ENCODE measurements at places on chromosomes 2 and 18.

DNA sequence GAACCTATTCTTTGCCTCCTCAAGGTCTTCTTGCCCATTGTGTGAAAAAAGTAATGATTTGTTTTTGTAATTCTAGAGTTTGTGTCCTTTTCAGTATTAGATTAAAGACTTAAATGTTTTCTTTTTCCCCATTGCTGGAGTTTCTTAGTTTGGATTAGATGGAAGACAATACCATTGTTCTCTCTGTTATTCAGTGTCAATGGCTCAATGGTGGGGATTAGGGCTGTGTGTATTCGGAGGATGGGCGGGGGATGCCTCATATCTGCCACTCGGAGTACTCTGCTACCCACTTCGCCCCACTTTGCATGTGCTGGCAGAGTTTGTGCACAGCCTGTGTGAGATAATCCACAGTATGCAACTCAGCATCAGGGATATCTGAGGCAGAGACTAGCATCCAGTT lies 90.1 kb downstream of the KLHL29 start:
- DNase-seq, result no peak

DNA sequence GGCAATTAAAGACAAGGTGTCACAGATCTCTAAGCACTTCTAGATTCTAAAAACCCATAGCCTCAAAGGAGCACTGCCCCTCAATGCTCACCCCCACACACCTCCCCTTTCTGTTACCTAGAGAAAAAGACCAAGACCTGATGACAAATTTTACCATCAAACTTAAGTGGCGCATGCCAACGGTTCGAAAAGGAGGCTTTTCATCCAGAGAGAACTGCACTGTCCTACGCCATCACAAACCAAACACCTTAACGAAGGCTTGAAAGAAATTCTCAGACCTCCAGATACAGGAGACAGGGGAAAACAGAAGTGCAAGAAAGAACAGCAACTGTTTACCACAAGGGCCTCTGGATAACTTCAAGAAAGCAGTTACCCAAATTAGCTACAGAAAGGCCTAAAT lies 2.0 kb upstream of the ZC3H6 start:
- DNase-seq, result no peak

- DNase-seq, result no peak
These were observed 435 bp downstream of the ZNF532 start for GRCh38 chr18:58865033-58865590.

DNA sequence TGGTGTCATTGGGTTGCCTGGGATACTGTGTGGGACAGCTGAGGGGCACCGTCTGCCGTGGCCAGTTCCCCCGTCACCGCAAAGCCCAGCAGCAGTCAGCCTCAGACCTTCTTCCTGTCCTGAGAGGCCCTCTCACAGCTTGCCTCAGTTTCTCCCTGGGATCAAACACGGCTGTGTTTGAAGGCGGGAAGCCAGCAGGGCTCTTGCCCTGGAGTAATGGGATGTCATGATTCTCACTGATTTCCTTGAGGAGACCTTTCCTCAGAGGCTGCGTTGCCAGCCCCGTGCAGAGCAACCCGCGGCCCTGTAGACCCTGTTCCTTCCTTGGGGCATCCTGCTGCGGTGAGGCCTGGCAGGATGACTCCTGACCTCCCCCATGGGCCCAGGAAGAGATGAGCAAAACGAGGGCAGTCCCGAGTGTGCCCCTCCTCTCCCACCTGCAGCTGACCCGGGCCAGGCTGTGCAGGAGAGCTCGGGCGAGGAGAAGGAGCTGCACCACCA lies 13.9 kb upstream of the NFATC1 start:
- no peak for DNase-seq

DNA sequence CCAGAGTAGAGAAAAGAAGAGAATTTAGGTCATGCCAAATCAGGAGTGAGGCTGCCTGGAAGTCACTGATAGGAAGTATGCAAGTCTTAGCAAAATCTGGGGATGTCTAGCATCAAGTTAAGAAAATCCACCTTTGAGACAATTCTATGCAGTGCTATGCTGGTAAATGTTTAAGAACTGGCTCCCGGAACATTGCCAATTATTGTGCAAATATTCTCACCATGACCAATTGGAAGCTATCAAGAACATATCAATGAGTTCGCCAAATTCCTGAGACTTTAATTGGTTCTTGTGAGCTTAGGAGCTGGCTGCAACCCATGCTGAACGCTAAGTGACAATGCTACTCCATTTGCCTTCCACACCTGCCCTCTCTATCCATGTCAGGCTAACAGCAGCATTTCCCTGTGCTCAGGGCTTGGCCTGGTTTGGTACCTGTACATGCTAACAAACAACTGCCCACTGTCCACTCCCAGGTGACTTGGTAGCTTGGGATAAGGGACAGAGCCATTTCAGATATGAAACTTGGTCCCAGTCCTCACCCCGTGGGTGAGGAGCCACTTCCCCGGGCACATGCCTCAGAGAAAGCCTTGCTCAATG lies 172.9 kb upstream of the KLHL29 start:
- no peak for DNase-seq

GRCh38 chr18:57959278-57959677 lies 84.7 kb upstream of the NEDD4L start:
- no peak for DNase-seq

DNA sequence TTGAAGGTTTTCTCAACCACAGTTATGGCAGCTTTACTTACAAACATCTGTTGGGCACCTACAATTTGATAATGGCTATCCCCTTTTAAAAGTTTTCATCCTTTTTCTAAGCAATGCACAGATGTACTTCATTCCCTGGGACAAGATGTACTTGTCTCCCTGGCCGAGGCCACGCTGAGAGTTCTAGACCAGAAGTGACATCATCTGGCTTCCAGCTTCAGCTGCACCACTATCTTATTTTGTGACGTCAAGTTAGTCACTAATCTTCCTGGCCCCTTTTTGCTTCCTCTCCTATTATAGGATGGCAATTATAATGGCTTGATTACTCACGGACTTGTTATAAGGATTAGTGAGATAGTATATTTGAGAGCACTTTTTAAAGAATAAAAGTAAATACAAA lies 386.4 kb downstream of the BCL11A start:
- DNase-seq, result no peak

DNA sequence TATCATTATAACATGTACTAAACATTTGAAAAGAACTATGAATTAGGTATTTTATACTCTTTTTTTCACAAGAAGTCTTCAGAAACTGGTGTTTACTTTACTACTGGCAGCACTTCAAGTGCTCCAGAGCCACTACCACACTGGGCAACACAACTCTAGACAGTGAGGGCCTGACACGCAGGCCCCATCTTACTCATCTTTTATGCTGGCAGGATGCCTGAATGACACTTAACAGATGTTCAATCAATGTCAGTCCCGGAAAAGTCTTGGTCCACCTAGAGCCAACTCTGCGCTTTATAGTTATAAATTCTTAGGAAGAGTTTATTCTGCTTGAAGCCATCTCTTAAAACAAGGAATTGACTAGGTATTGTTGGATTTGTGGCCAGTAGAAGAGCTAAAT lies 8.7 kb upstream of the WIPF1 start:
- no peak for DNase-seq

Data from stimulated activated CD8-positive, alpha-beta memory T cell treated with anti-CD3 and anti-CD28 coated beads, Interleukin-7, amount 100 ng/mL, for 4 hours (primary cell).